NCI-H446 (cell line): ENCODE measurements at places on chromosomes 2 and 18.

DNA sequence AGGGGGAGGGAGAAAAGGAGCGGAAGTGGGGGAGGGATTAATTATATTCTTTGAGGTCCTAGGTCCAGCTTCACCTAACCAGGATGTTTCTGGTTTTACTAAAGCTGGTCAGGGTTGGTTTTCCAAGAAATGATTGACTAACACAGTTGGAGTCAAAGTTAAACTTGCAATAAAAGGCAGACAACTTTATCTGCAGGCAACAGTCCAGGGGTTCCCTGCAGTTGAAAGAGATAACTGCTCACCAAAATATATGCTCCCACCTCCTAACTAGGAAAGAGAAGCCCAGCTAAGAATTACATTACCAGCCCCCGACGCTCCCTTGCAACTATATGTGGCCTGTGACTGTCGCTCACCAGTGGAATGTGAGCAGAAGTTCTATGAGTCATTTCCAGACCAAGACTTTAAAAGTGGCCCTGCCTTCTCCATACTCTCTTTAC, 140.0 kb upstream of the PKDCC start:
- no peak for DNase-seq

- DNase-seq, result no peak
Measured at GRCh38 chr18:41693008-41693407, 262.0 kb upstream of the PIK3C3 start.

DNA sequence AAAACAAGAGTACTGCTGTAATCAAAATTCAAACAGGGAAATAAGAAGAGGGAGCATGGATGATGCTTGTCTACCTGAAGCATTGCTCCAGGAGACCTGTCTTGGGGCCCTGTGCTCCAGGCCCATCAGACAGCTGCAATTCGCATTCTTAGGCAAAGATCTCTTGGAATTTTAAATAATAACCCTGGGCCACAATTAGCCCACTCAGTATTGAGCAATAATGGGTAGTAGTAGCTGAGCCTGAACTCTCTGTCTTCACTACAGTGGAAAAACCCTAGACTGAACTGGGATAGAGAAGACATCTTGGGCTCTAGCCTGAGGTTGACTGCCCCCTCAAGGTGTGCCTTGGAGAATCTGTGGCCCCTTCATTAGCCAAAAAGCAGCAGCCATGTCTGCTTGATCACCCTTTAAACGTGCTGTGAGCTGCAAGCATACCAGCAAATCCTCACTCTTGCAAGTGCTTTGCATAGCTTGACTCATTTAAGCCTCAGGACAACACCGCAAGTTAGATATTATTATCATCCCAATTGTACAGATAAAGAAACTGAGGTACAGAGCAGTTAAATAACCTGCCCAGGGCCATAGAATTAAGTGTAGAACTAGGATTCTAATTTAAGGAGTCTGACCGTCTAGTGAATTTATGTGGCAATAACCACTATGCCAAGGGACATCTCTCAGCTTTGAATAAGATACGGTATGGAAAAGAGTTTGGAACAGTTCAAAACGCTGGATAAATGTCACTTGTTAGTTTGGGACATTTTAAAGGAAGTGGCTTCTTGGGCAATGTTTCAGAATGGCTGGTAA, 69.0 kb downstream of the DDX1 start:
- DNase-seq, result no peak

DNA sequence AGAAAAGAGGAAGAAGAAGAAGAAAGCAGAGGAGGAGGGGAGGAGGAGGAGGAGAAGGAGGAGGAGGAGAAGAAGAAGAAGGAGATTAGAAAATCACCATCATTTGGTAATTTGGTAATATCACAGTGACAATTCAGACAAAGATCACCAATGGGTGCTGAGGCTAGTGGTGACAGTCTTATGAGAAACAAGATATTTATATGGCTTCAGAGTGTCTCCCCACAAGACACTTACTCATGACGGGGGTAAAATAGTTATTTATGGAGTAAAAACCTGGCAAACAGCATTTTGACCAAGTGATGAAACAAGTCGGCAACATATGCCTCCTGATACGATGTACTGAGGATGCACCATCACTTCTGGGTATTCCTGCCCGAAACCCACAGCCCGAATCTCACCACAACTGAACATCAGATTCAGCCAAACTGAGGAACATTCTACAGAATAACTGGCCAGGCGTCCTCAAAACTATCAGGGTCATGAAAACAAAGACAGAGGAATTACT, 4.9 kb downstream of the ASPRV1 start:
- DNase-seq, result no peak

GRCh38 chr2:172102391-172103359, at the start of gene DLX2:
Gene DLX2 (minus strand): TSS chr2:172102900. CDS start chr2:172102538, 362 bp downstream.
- peak; percentile 93 for DNase-seq

- no peak for DNase-seq
Measured at GRCh38 chr2:165369131-165369897, 100.2 kb upstream of the CSRNP3 start.

GRCh38 chr2:62933398-62933917, 117.2 kb upstream of the OTX1 start:
- DNase-seq, result peak; percentile 1

DNA sequence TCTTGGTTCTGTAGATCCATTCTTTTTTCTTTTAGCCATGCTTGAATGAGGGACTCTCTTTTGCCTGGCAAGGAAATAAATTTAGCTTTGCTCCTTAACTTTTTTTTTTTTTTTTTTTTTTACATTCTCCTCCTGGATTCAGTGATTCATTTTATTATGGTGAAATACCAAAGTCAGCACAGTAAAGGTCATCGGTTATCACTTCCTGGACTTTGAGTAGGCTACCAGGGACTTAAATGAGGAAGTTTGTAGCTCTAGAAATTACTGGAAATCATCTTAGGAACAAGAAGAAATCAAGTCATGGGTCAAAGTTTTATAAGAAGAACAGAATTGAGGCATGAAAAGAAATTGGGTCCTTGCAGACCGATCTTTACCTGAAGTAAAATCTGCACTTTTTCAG, 75.0 kb downstream of the SOCS6 start:
- DNase-seq, result no peak

DNA sequence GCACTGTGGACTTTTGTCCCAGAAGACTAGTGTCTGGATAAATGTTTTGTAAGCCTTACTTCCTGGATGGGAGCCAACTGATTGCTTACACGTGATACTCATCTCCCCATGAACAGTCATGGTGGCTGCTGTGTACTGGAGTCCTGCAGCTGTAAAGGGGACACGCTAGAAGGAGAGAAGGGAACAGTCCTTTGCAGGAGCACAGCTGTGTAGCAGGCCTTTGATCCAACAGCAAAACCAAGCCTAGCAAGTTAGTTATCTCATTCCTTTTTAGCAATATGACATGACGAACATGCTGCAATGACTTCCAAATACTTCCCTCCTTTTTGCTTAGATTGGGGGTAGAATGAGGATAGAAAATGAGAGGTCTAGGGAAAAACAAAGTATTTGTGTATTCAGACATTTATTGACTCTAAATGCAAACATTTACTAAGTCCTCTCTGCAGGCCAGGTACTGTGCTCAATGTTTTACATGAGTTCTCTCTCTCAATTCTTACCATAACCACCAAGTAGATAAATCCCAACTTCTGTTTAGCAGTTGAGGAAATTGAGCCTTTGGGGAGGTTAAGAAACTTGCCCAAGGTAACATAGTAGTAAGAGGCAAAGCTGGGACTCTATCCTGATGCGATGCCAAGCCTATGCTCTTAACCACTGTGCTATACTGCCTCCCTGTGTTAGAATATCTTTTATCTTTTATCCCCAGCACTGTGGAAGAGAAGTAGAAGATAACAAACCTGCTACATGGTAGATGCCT, 55.4 kb upstream of the CD28 start:
- peak; percentile 63 for DNase-seq

GRCh38 chr18:3452750-3453539, 3.0 kb downstream of the TGIF1 start:
- no peak for DNase-seq

DNA sequence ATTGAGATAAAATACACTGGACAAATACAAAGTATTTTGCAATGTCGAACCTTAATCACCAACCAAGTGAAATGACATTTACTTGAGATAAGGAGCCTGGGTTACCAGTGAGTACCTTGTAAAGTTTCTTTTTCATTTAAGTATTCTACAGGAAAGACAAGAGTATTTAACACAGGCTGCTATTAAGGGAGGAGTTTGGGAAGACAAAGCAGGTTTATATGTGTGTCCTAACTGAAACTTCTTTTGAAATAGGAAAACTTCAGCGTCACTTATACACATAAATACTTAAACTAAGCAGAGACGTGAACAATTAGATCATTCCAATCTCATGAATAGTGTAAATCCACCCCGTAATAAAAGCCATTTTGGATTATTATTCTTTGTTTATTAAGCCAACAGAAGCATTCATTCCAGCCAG, 126.7 kb upstream of the CYP26B1 start:
- DNase-seq, result no peak

DNA sequence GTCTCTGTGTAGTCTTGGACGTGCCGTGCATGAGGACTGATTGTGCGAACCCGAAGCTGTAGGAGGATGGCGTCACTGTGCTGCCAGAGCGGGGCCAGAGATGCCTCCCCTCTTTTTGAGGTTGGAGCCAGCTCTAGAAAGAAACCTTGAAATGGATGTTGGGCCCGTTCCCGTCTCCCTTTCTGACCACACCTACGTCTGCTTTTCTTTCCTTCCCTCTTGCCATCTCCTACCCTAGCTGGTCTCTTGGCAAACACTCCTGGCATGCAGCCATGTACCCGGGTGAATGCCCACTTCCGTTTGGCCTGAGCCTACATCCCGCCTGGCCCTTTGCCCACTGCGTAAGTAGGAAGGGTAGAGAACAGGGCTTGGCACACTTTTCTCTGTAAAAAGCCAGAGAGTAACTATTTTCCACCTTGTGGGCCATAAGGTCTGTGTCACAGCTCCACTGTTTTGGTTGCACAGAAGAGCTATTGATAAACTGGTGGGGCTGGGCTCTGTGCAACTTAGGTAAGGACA, 37.4 kb downstream of the SH3BP4 start:
- DNase-seq, result peak; percentile 99

- no peak for DNase-seq
Measured at GRCh38 chr2:158544998-158545397, 88.2 kb downstream of the PKP4 start.

DNA sequence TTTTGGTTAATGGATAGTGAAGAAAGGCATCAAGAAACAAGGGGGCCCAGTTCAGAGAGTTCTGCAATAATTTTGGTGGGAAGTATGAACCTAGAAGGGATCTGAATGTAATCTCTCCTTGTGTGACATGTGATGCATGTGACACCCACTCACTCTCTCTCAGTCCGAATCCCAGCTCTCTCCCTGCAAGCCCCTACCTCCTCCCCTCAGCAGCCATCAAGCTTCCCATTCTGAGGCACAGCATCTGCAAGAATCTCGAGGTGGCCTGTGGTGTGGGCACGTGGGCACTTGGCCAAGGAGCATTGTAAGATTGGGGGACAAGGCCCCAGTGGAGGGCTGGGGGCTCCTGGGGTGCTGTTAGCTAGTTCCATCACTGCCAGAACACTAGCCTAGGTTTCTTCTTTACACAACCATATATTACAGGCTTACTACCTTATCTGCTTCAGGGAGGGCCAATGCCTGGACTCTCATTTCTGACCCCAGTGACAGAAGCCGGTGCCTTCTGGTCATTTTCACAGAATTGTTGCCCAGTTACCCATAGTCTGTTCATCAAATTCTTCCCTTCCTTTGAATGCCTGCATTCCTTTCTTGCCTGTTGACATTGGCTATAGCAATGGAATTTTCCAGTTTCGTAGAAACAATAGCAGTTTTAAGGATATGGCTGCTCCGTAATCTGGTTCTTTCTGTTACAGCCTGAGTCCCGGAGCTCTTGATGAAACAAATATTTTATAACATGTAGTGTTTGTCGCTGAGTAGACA, 13.3 kb upstream of the LCLAT1 start:
- no peak for DNase-seq

- DNase-seq, result no peak
Measured at GRCh38 chr2:16100006-16100405, 159.7 kb downstream of the MYCN start.

DNA sequence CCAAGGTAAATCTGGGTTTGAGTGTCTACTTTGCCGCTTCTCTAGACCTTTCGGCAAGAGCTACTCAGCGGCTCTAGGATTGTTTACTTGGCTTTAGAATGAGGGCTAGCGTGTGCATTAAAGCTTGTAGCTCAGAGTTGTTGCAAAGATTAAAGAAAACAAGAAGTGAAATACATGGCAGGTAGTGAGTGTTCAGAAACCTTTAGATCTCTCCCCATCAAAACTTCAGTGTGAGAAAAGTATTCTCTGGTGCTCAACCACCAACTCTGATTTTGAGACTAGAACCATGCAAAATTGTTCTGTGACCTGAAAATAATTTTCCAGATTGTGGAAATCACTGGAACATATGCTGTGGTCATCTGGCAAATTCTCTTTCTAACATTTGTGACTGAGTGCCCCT, 512.0 kb downstream of the CMPK2 start:
- DNase-seq, result no peak

- DNase-seq, result no peak
Measured at GRCh38 chr2:127611076-127611925, 34.7 kb upstream of the GPR17 start.

GRCh38 chr2:8622199-8622911, 59.5 kb upstream of the ID2 start:
- no peak for DNase-seq

- DNase-seq, result no peak
Measured at GRCh38 chr18:77088963-77089722, 43.4 kb downstream of the MBP start.

- no peak for DNase-seq
Measured at GRCh38 chr2:866887-867286, 83.8 kb upstream of the SNTG2 start.

DNA sequence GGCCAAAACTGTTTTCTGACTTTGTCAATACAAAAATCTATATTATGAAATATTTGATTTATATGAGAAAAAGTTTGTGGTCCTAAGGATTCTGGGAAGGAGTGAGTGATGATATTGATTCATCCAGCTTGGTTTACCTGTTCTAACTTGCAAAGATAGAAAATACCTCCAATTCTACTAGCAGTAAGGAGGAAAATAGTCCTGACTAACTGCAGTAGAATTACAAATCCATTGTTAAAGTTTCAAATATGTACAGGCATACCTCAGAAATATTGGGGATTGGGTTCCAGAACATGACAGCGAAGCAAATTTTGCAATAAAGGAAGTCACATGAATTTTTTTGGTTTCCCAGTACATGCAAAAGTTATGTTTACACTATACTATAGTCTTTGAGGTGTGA, 158.8 kb upstream of the CYRIA start:
- DNase-seq, result no peak

DNA sequence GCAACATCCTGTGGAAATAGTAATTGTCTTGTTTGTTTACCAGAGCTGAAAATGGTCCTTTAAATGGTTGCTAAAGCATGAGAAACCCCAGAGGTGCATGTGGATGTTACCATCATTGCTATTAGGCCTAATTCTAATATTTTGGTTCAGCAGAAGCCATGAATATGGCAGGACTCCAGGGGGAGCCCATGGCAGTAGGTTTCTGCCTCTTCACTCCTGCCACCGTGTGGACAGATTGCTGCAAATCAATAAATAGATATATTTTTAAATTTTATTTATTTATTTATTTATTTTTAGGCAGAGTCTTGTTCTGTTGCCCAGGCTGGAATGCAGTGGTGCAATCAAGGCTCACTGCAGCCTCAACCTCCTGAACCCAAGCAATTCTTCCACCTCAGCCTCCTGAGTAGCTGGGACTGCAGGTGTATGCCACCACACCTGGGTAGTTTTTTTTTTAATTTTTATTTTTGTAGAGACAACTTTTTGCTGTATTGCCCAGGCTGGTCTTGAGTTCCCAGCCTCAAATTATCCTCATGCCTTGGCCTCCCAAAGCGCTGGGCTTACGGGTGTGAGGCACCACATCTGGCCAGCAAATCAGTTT, 54.9 kb upstream of the CAPN13 start:
- DNase-seq, result peak; percentile 24
